ENCODE measurements at places on chromosomes 16 and 17. TPM values are rescaled to one million over a fixed set of nuclear protein-coding genes. Genes with fewer than 3 reads are reported as not detected.

DNA sequence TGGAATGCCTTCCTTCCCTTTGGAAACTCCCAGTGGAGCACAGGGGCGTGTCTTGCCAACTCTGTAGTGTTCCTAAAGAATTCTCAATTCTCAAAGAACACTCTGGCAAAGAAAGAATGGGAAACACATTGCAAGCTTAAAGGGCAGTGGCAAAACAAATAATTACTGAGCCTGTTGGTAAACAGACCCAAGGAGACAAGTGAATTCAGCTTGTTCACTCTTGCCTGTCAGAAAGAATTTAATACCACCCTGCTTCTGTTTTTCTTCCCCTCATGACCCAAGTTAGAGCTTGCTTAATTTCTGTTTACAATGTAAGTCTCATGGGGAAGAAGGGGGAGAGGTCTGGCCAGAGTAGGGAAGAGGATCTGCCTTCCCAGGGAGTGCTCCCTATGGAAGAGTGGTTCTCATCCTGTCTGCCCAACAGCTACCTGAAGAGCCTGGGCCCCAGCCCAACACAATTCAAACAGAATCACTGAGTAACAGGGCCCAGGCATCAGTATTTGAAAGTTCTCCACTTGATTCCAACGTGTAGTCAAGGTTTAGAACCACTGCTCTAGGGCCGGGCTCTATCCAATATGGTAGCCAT is 386.0 kb downstream of the SLC39A11 start:
- DNase-seq = no peak

DNA sequence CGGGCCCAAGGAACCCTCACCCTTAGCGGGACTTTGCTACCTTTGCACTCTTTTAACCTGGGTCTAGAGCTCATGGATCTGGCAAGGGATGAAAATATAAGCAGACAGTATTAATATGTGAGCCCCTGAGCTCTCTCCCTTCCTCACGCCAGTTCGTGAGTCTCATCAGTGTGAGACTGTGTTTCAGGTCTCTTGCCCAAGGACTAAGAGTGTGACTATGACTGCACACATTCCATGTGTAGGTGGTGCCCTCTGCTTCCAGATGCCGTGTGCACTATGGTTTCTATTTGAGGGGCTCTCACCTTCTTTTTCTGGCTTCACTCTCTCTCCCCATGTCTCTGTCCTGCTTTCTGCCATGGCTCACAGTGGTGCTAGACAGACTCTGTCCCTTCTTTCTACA is 40.5 kb downstream of the DHRS7B start:
- no peak for DNase-seq

- no peak for DNase-seq
These were observed 889.8 kb downstream of the CDH8 start for GRCh38 chr16:61146429-61146828.

- peak; percentile 19 for DNase-seq
These were observed 21.2 kb downstream of the USP43 start for GRCh38 chr17:9666461-9667050.

DNA sequence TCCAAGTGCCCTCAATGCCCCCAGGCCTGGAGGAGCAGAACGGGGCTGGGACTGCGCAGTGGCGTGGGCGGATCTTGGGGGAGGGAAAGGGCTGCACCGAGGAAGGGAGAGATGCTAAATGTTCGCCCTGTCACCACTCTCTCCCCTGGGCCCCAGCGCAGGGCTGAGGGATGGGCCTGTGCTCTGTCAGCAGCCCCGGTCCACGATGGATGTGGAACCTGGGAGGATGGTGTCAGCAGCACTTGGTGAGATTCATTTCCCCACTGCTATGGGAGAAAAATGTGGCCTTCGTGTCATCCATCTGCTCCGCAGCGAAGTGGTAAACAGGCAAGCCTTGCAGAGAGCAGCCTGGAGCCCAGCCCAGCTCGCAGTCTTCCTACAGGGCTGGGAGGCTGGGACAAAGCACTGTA is 72.0 kb downstream of the TMEM132E start:
- DNase-seq = no peak

- DNase-seq = no peak
These were observed 29.8 kb downstream of the CA10 start for GRCh38 chr17:52128721-52129120.

DNA sequence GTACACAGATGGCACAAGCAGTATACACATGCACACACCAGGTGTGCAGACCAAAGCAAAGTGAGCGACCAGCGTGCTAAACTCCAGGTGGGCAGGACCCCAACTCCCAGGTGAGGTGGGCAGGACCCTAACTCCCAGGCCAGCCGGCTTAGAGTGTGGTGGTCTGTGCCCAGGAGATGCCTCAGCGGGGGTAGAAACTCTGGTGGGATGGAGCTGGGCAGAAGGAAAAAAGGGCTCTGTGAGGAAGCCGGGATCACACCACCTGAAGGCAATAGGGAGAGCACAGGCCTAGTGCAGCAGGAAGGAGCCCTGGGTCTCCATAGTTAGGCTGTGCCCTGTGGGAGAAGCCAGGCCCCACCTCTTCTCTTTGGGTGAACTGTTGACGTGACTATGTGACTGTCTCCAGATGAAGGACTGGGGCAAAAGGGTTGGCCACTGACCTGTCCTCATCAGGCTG is 1.6 kb upstream of the FOXJ1 start:
- no peak for DNase-seq

GRCh38 chr17:49218941-49219913 is 8.7 kb downstream of the ABI3 start:
- no peak for DNase-seq

DNA sequence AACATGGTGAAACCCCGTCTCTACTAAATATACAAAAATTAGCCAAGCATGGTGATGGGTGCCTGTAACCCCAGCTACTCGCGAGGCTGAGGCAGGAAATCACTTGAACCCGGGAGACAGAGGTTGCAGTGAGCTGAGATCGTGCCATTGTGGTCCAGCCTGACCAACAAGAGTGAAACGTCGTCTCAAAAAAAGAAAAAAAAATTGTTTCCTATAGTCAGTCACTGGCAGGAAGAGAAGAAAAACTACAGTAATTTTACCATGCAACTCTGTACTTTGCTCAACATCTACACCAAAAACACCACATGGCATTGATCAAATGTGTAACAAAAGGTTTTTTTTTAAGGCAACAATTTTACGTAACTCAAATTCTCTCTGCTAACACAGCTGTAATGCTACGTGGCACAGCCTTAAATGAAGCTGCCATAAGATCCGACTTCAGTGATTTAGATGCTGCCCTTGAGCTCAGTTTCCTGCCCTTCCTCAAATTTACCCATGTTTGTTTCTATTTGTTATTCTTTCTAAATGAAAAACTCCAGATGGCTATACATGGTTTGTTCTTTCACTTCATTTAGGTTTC is 40.2 kb downstream of the CNOT1 start:
- no peak for DNase-seq

DNA sequence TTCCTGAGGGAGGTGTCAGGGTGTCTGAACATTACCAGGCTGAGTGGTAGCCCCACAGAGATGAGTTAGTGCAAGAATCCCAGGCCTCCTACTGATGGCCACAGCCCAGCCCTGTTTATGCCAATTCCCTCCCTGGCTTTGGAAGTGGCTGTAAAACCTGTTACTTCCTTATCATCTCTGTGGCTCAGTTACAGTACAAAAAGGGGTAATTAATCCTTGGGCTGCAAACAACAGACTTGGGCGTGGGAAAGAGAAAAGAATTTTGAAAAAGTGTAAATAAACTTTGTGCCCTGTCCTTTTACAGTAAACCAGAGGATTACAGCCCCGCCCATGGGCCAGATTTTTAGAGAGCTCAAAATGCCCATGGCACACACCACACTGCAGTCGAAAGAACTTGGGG is 73.1 kb upstream of the AXIN2 start:
- peak; percentile 58 for DNase-seq

DNA sequence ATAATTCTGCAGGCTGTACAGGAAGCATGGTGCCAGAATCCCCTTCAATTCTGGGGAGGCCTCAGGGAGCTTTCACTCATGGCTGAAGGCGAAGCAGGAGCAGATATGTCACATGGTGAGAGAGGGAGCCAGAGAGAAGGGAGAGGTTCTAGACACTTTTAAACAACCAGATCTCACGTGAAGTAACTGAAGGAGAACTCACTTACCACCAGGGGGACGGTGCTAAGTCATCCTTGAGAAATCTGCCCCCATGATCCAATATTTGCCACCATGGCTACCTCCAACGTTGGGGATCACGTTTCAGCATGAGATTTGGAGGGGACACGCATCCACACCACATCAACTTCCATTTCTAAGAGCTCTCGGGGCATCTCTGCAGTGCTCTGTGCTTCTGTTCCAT is 37.4 kb upstream of the GNA13 start:
- no peak for DNase-seq

DNA sequence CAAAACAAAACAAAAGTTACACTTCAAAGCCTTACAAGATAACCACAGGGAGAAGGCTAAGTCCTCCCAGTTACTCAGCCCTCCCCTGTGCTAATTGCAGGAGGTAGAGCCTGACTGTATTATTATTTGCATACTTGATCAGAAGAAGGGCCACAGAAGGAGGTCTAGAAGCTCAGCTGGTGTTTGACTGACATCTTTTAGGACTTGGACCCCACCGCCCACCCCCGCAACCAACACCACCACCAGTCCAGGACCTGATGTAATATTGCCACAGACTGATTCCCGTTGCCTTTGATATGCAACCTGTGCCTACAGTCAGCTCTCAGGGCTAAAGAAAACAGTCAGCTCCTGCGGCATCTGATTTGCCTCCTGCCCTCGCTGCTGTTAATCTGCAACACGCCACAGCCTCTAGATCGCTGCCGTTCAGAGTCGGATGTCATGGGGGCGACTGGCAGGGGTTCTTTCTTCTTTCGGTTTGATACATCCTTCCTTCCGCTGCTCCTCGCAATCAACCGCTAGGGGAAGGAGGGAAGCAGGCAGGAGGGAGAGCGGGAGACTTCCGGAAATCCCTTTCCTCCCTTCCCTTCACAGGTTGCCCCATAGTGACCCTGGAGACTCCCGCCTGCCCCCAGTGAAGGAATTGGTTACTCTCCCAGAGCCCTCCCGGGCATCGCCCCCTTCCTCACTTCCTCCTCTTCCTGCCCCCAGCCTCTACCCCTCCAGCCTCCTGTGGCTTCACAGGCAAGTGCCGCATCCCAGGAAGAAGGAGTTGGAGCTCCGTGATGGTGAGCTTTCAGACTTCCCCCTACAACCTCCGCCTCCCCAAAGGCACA is 90.5 kb upstream of the SOX9 start:
- DNase-seq = peak; percentile 73

DNA sequence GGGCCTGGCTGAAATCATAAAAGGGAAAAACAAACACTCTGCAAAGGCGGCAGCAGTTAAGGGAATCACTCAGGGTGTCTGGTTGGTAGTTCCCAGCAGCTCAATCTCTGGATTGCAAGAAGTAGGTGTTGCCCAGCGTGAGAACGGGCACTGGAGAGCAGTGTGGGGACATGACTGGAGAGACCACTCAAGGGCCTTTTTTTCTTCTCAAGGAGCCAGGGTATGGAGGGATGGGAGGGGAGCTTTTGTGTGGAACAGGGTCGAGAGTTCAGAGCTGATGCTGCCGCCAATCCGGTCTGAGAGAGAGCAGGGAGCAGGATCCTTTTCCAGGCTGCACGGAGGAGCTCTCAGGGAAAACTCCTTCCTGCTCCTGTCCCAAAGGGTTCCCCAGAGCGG is 15.2 kb downstream of the SCNN1B start:
- peak; percentile 12 for DNase-seq

DNA sequence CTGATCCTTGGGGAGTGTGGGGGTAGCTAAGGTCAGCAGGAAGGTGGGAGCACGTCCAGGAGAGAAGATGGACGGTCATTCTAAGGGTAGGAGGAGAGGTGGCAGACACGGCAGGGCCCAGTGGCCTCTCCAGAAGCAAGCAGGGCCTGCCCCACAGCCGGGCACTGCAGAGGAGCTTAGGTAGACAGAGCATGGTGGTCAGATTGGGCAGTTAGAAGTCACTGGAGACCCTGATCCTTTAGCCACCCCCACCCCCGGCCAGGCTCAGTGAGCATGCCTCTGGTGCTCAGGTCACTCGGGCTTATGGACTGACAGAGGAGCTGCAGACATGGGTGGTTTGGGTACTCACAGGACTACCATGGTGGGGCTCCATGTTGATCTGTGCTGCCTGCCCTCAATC is 26.3 kb downstream of the NLRP1 start:
- DNase-seq = no peak

DNA sequence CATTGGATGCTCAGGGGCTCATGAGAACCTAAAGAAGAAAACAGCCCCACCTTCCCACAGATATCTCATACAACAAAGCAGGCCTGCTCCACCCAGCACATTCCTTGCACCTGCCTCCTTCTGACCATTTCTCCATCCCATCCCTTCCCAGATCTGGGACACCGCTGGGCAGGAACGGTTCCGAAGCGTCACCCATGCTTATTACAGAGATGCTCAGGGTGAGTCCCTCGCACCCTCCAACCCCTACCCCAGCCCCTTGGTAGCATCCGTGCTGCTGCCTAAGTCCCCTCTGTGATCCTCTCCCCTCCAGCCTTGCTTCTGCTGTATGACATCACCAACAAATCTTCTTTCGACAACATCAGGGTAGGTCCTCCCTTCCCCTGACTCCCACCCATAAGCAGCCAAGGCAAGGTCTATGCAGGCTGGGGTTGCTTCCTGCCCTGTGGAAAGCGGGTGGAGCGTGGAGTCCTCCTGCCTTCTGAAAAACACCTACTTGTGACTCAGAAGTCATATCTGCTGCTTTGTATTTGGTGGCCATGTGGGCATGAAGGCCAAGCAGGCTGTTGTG is 5.4 kb upstream of the NHERF1 start:
- DNase-seq = peak; percentile 1

DNA sequence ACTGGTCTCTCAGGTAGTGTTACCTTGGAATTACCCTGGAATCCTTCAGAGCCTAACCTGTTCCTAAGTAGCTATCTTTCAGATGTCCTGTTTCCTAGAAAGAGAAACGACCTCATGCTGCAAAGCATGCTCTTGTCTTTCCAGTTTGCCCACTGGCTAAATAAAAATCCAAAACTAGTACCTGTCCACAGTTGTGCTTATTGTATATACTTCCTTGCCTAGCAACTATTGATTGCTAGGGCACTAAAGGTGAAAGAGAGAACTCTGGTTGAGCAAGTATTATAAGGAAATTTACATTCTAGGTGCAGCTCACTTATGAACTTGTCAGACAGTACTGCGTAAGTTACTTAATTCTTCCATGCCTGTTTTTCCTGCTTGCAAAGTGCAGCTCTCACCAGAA is 38.5 kb downstream of the LIG3 start:
- peak; percentile 16 for DNase-seq

- DNase-seq = no peak
These were observed 13.3 kb upstream of the NUDT16L1 start for GRCh38 chr16:4679850-4680636.

GRCh38 chr17:82876602-82877379 is 37.0 kb upstream of the ZNF750 start:
- DNase-seq = peak; percentile 70

The SCGB1C2 gene
- not detected for polyA plus RNA-seq

The ELMO3 gene
- 36.3 TPM for polyA plus RNA-seq

The KRTAP2-3 gene
- not detected for polyA plus RNA-seq

The FTO gene
- 5.4 TPM for polyA plus RNA-seq

The KRTAP2-1 gene
- polyA plus RNA-seq = not detected

The SMIM5 gene
- 114 TPM for polyA plus RNA-seq

The DHODH gene
- polyA plus RNA-seq = 8.0 TPM

The TEKT5 gene
- 0.25 TPM for polyA plus RNA-seq

The BCKDK gene
- polyA plus RNA-seq = 27.5 TPM

The SECTM1 gene
- polyA plus RNA-seq = 38.2 TPM

The MLKL gene
- polyA plus RNA-seq = 8.2 TPM

The STAT5B gene
- polyA plus RNA-seq = 53.6 TPM

The KRTAP4-6 gene
- polyA plus RNA-seq = not detected

The SETD6 gene
- 7.6 TPM for polyA plus RNA-seq

Measured in small intestine (tissue), 16 donors.